CD4-positive, CD25-positive, alpha-beta regulatory T cell (primary cell): ENCODE measurements at places on chromosomes 5 and 9.
A peak's percentile ranks its signal among the peaks of the same experiment; 100 is the strongest.

- H3K36me3 ChIP-seq, result peaks cover 14% of the 10 kb centered on the region
- H3K27ac ChIP-seq, result peak overlapping the region; percentile 98
- H3K4me3 ChIP-seq, result peak overlapping the region; percentile 94
- H3K4me1 ChIP-seq, result peaks cover 98% of the 10 kb centered on the region
- H3K27me3 ChIP-seq, result no peaks in the 10 kb centered on the region
Measured at GRCh38 chr9:92966518-92966800, 19.1 kb downstream of the FGD3 start.

DNA sequence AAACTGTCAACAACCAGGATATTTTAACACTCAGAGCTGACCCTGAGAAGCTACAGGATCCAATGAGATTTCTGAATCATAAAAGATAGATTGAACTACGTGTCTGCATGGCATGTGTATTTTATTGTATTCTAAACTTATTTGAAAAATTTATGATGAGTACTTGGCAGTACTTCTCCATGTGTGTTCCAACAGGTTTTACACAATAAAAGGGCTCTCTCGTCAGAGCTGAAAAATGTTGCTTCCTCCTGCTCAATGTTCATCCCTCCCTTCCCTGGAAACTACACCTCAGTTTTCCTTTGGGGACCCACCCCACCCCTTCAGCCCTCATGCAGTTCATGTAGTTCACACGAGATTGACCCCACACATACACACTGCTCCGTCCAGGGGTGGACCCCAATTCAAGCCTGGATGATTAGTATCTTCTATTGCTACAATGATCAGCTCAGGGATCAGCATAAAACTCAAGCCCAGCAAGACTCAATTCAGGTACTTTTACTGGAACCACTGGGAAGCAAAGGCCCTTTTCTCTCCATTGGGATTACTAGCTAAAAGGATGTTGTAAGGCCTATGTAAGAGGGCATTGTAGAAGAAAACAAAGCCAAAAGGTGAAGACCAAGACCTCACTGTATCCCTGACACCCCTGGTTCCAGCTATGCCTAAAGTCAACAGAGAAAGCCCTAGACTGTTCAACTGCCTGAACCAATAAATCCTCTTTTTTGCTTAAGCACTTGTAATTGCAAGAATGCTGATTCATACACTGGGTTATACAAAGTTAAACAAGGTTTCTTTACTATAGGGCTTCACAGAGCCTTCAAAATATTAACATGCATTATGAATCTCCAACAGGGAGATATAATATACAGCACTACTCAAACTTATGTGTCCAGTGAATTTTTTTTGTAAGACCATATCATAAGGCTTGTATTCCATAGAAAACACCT lies 112.6 kb downstream of the SAXO1 start:
- no peaks in the 10 kb centered on the region for H3K36me3 ChIP-seq
- no peaks in the 10 kb centered on the region for H3K4me1 ChIP-seq
- H3K27ac ChIP-seq, result no peak overlapping the region
- no peaks in the 10 kb centered on the region for H3K27me3 ChIP-seq
- no peak overlapping the region for H3K4me3 ChIP-seq

- no peaks in the 10 kb centered on the region for H3K4me1 ChIP-seq
- H3K27ac ChIP-seq, result no peak overlapping the region
- no peak overlapping the region for H3K4me3 ChIP-seq
- H3K27me3 ChIP-seq, result no peaks in the 10 kb centered on the region
Measured at GRCh38 chr5:32346869-32347268, 34.1 kb upstream of the MTMR12 start.

DNA sequence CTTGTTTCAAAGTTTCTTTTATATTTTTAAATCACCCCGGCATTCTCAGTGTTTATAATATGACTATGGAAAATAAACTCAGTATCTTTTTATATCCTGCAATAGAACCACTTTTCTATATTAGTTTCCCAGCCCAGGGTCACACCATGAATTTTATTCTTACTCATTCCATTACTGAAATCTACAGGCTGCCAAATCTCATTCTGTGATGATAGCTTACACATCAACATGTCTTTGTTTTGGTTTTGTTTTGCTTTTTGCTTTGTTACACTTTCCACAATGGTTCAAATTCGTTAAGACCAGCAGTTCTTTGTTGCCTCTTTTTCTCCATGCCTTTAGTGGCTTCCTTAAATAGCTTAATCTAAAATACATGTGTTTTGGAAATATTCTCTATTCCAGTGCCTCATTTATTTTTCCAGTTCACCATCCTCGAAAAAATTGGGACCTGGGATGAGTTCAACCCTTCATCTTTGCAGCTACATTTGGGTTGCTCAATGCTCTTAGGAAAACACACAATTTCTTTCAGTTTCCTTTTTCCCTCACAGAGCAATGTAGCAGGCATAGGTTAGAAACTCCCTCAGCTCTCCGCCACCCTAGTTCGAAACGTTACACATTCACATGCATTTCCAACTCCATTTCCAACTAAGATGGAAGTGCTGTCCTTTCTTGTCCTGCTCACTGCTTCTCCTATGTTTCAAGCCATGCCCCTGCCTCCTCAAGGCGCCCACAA lies 1146.3 kb downstream of the MAT2B start:
- no peaks in the 10 kb centered on the region for H3K36me3 ChIP-seq
- H3K4me1 ChIP-seq, result no peaks in the 10 kb centered on the region

DNA sequence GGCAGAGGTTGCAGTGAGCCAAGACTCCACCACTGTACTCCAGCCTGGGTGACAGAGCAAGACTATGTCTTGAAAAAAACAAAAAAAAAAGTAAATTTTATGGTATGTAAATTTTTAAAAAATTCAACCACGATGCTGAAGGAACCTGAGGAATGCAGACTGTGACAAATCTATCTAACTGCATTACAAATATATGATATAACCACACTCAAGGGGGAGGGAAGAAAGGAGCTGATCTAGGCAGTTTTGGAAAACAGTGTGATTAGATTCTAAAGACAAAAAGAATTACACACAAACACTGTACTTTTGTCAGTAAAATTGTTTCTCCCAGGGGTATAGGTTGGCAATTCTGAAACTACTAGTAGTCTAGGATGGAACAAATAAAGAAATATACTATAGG lies 17.0 kb downstream of the LARS1 start:
- no peak for DNase-seq
- H3K27me3 ChIP-seq, result no peaks in the 10 kb centered on the region
- H3K4me3 ChIP-seq, result no peak overlapping the region

- no peak for DNase-seq
- no peaks in the 10 kb centered on the region for H3K36me3 ChIP-seq
- H3K4me3 ChIP-seq, result no peak overlapping the region
- no peaks in the 10 kb centered on the region for H3K27me3 ChIP-seq
Measured at GRCh38 chr9:12698986-12699385, 5.8 kb downstream of the TYRP1 start.

GRCh38 chr9:6006749-6007057 lies 8.7 kb downstream of the RANBP6 start:
- no peaks in the 10 kb centered on the region for H3K27me3 ChIP-seq
- H3K36me3 ChIP-seq, result peaks cover 5% of the 10 kb centered on the region
- peak overlapping the region; percentile 85 for H3K4me3 ChIP-seq
- H3K27ac ChIP-seq, result peak overlapping the region; percentile 96
- no peak for DNase-seq

GRCh38 chr5:152994033-152994680 lies 496.3 kb upstream of the GRIA1 start:
- DNase-seq, result no peak
- no peaks in the 10 kb centered on the region for H3K36me3 ChIP-seq
- H3K4me3 ChIP-seq, result no peak overlapping the region
- no peak overlapping the region for H3K27ac ChIP-seq
- H3K4me1 ChIP-seq, result no peaks in the 10 kb centered on the region
- no peaks in the 10 kb centered on the region for H3K27me3 ChIP-seq

DNA sequence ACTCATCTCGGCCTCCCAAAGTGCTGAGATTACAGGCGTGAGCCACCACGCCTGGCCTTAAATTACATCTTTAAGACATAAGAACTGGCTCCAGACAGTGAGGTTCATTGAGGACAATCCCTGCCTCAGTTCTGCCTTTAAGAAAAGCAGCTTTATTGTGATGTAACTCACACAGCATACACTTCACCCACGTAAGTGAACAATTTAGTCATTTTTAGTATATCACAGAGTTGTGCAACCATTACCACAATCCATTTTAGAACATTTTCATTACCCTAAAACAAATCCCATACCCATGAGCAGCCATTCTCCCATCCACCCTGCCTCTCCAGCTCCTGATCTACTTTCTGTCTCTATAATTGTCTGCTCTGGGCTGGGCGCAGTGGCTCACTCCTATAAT lies 24.0 kb upstream of the LTC4S start:
- H3K27me3 ChIP-seq, result no peaks in the 10 kb centered on the region
- no peak overlapping the region for H3K4me3 ChIP-seq
- H3K4me1 ChIP-seq, result no peaks in the 10 kb centered on the region
- H3K27ac ChIP-seq, result no peak overlapping the region
- no peak for DNase-seq

GRCh38 chr9:121667890-121668289 lies 16.5 kb downstream of the DAB2IP start:
- H3K27me3 ChIP-seq, result peaks cover 2% of the 10 kb centered on the region
- DNase-seq, result no peak
- H3K4me1 ChIP-seq, result no peaks in the 10 kb centered on the region
- H3K4me3 ChIP-seq, result no peak overlapping the region
- no peak overlapping the region for H3K27ac ChIP-seq

GRCh38 chr5:74028406-74028805 lies 402.4 kb downstream of the ARHGEF28 start:
- H3K4me3 ChIP-seq, result no peak overlapping the region
- no peak overlapping the region for H3K27ac ChIP-seq
- H3K4me1 ChIP-seq, result no peaks in the 10 kb centered on the region

- H3K27ac ChIP-seq, result peak within 1 kb of the TSS; percentile 83
- H3K4me1 ChIP-seq, result peaks cover 58% of the 10 kb centered on the region
- peak within 1 kb of the TSS; percentile 87 for H3K4me3 ChIP-seq
Measured at GRCh38 chr5:112921833-112922817, at the start of gene REEP5. REEP5 (minus strand) TSS chr5:112922227; CDS start chr5:112922190, 37 bp downstream.

GRCh38 chr9:134525070-134525815 lies 116.4 kb upstream of the COL5A1 start:
- H3K36me3 ChIP-seq, result no peaks in the 10 kb centered on the region
- no peak overlapping the region for H3K4me3 ChIP-seq
- no peaks in the 10 kb centered on the region for H3K4me1 ChIP-seq
- no peak overlapping the region for H3K27ac ChIP-seq
- no peaks in the 10 kb centered on the region for H3K27me3 ChIP-seq

GRCh38 chr9:122572456-122572855 lies 10.7 kb downstream of the OR1L8 start:
- H3K36me3 ChIP-seq, result no peaks in the 10 kb centered on the region
- H3K27ac ChIP-seq, result no peak overlapping the region
- DNase-seq, result no peak
- H3K4me1 ChIP-seq, result no peaks in the 10 kb centered on the region
- no peaks in the 10 kb centered on the region for H3K27me3 ChIP-seq
- no peak overlapping the region for H3K4me3 ChIP-seq

GRCh38 chr5:97422678-97423077 lies 239.6 kb upstream of the RIOK2 start:
- no peak overlapping the region for H3K4me3 ChIP-seq
- H3K4me1 ChIP-seq, result no peaks in the 10 kb centered on the region
- no peak for DNase-seq
- no peak overlapping the region for H3K27ac ChIP-seq
- no peaks in the 10 kb centered on the region for H3K36me3 ChIP-seq

DNA sequence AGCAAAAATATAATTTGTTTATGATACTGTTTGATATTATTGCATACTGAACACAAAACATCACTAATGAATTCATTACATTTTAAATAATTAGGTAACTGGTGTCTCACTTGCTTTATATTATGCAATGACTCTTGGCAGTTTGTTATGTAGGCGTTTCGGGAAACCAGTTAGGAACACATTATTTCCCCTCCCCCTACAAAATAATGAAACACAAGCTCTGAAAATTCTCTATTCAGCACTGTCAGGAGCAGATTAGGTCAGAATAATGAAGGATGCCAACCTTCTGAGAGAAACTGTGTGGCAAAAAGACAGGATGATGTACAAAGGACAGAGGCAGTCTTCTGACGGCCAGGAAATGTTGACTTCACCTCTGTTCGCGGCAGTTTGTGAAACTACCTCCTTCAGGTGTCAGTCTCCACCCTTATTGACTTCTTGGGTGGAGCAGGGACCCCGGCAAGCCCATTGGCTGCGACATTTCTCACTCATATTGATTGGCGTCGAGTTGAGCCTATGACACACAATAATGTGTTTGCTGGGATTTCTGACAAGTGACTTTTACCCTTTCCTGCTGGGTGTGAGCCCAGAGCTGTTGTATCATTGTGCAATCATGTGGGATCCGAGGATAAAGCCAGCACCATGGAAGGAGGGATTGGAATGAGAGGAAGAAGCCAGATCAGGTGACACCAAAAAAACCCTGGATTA lies 33.9 kb downstream of the SH3PXD2B start:
- DNase-seq, result peak; percentile 2
- H3K36me3 ChIP-seq, result no peaks in the 10 kb centered on the region
- H3K4me3 ChIP-seq, result no peak overlapping the region
- no peaks in the 10 kb centered on the region for H3K4me1 ChIP-seq
- no peaks in the 10 kb centered on the region for H3K27me3 ChIP-seq
- H3K27ac ChIP-seq, result no peak overlapping the region

- no peak overlapping the region for H3K4me3 ChIP-seq
- H3K36me3 ChIP-seq, result no peaks in the 10 kb centered on the region
- no peak for DNase-seq
- H3K27me3 ChIP-seq, result no peaks in the 10 kb centered on the region
- no peaks in the 10 kb centered on the region for H3K4me1 ChIP-seq
- no peak overlapping the region for H3K27ac ChIP-seq
Measured at GRCh38 chr5:170554521-170555267, 50.9 kb downstream of the KCNIP1 start.

DNA sequence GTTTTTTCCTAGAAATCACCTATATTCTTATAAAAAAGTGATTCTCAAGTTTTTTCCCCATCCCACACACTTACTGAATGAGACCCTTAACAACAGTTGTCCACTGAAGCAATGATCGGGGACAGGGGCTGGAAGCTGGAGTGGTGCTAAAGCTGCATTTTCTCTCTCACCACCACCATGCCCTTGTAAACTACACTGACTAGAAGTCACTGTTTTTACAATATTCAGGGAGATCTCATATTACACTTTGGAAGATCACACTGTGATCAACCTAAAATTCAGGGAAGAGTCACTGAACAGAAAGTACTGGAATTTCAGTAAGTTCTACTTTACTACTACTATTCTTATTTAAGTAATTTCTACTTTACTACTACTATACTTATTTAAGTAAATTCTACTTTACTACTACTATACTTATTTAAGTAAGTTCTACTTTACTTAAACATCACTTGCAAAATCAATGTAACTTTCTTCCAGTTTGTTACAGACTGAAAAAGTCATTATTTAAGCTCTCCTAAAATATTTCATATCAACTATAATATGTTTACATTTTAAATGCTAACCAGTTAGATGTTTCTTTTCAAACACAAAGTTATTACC lies 164.3 kb downstream of the AGTPBP1 start:
- peaks cover under 1% of the 10 kb centered on the region for H3K36me3 ChIP-seq
- H3K27me3 ChIP-seq, result no peaks in the 10 kb centered on the region
- DNase-seq, result no peak
- H3K27ac ChIP-seq, result no peak overlapping the region
- no peaks in the 10 kb centered on the region for H3K4me1 ChIP-seq

- no peak overlapping the region for H3K27ac ChIP-seq
- peaks cover 5% of the 10 kb centered on the region for H3K27me3 ChIP-seq
- no peak overlapping the region for H3K4me3 ChIP-seq
- no peak for DNase-seq
- H3K4me1 ChIP-seq, result no peaks in the 10 kb centered on the region
- no peaks in the 10 kb centered on the region for H3K36me3 ChIP-seq
Measured at GRCh38 chr9:113645227-113645977, 181.9 kb downstream of the RGS3 start.
